Left kidney (tissue), 8 donors: ENCODE measurements at places on chromosomes 5 and 9.

GRCh38 chr9:70551396-70551795 lies 136.9 kb upstream of the KLF9 start:
- DNase-seq = no peak

DNA sequence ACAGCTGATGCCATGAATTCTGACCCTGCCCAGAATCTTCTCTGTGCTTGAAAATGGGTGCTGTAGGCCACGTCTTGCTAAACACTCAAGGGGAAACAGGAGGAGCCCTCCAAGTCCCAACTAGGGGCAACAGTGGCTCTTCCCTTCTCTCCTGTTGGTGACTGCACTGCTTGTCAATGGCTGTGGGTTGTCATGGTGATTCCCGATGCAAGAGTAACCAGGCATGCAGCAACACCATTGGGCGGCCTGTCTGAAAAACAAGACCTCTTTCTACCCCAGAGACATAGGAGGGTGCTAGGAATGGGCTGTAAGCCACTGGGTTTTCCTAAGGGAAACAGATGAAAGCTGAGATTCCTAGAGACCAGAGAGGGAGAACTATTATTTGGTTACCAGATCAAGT lies 201.7 kb upstream of the PANK3 start:
- no peak for DNase-seq

DNA sequence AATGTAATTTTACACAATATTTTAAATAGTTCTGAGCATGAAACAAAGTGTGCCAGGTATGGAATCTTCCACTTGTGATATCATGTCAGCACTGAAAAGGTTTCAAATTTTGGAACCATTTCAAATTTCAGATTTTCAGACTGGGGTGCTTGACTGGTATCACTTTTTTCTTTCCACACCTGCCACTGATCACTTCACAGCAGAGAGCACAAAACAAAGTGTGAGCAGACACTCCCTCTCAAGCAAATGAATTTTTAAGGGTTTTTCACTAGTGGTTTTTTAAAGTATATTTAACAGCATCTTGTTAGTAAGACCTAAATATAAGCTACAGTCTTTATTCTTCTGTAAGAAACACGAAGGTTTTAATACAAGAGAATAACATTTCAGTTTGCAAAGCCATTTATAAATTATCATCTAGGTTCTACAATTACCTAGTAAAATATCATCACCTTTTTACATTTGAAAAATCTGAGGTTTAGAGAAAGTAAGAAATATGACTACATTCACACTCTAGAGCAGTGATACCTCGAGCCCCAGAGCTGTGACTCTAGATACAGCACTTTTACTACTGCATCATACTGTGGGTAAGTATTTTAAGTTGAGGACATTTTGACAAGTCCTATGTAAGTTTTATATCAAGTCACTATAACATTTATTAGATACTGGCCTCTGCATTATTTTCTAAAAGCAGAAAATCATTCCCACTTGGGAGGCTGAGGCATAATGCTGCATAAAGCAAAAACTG lies 14.6 kb downstream of the GOLPH3 start:
- no peak for DNase-seq

DNA sequence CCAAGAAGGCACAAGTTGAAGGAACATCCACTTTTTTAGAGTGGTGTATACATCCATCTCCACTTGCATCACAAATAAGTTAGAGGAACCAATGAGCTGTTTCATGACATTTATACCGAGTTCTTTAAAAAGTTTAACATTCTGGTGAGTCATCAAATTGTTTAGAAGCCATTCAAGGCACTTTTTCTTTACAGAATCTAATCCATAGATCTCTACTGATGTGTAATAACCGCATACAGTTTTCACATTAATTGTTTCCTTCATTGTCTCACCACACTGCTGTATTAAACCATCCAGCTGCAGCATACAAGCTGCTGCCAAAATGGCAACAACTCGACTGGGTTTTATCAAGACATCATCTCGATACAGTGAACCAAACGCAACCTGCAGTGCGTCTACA lies 744 bp downstream of the GMCL2 start:
- no peak for DNase-seq

- DNase-seq = no peak
Measured at GRCh38 chr9:121038804-121039203, 11.3 kb downstream of the C5 start.

DNA sequence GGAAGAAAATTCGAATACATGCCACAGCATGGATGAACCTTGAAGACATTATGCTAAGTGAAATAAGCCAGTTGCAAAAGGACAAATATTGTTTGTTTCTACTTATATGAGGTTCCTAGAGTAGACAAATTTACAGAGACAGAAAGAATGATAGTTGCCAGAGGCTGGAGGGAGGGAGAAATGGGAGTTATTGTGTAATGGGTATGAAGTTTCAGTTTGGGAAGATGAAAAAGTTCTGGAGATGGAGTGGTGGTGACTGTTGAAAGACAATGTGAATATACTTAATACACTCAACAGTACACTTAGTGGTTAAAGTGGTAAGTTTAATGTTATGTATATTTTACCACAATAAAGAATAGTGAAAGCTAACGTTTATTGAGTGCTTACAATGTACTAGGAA lies 99.6 kb upstream of the SLC44A1 start:
- no peak for DNase-seq

GRCh38 chr5:168092209-168093185 lies 198.9 kb upstream of the WWC1 start:
- no peak for DNase-seq

- no peak for DNase-seq
Measured at GRCh38 chr5:10839118-10839517, 78.1 kb upstream of the DAP start.

DNA sequence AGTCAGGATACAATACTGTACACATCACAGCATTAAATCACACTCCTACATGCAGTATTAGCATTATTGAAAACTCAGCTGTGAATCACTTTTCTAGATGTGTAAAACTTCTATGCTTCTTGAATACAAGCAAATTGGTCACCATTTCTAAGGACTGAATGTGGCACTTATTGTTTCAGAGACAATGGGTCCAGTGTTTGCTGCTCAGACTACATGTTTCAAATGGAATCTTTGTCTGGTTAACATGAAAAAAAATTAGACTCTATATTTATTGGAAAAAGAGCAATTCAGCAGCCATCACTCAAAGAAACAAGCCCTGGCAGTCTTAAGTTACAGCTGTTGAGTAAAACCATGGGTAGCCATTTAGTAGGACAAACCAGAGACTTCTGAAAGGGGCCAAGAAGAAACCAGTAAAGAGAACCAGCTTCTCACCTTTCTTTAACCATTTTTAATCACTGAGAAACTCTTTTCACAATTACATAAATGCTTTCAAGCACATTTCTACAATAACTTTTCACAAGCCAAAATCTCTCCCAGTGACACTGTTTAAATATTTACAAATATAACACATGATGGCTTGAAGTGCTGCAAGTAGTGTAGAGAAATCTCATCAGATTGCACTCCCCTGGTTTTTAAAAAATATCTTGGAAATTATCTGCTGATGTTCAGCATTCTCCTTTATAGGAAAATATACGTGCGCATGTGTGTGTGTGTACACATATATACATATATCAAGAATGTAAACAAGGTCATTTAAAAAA lies 35.2 kb downstream of the OR2K2 start:
- no peak for DNase-seq

DNA sequence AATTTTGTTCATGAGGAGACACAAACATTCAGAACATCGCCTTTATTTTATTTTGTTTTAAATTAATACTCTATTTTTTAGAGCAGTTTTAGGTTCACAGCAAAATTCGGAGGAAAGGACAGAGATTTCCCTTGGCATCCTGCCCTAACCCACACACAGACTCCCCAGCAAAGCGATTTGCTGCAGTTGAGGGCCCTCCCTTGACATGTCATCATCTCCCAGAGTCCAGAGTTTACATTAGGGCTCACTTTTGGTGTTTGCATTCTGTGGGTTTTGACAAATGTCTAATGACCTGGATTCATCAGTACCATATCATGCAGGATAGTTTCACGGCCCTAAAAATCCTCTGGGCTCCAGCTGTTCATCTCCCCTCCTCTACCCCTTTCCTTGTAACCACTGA lies 33.6 kb upstream of the COL5A1 start:
- DNase-seq = no peak

GRCh38 chr9:128627127-128627715 lies 29.4 kb downstream of the DYNC2I2 start:
- no peak for DNase-seq

- no peak for DNase-seq
Measured at GRCh38 chr5:11126844-11127243, 365.8 kb upstream of the DAP start.

DNA sequence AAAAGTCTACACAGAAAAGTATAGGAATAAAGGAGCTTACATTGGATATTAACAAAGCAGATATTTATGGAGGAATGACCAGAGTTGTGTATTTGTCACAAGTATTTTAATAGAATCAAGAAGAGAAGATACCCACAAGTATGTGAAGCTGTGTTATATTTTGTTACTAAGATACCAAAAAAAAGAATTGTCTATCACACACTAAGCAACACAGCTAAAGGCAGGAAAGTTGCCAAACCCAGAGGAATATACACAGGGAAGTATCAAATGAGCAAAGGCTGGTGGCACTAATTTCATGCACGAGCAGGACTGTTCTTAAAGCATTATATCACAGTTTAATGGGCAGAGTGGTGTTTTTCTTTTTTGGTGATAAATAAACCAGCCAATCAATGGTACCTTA lies 30.9 kb upstream of the RAI14 start:
- DNase-seq = no peak

DNA sequence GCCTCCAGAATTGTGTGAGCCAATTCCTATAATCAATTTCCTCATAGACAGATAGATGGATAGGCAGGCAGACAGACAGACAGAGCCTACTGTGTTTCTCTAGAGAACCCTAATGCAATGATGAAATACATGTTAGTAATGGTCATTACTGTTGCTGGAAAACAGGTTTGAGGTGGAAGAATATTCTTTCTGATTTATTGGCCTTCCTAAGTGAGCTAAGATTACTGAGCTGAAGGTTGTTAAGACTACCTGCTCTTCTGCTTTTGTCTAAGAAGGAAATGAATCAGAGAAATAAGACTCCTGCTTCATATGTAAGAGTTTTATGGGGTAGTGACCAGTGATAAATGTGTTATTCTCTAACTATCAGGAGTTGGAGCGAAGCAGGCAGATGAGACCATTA lies 219.9 kb downstream of the ELAVL2 start:
- DNase-seq = no peak

DNA sequence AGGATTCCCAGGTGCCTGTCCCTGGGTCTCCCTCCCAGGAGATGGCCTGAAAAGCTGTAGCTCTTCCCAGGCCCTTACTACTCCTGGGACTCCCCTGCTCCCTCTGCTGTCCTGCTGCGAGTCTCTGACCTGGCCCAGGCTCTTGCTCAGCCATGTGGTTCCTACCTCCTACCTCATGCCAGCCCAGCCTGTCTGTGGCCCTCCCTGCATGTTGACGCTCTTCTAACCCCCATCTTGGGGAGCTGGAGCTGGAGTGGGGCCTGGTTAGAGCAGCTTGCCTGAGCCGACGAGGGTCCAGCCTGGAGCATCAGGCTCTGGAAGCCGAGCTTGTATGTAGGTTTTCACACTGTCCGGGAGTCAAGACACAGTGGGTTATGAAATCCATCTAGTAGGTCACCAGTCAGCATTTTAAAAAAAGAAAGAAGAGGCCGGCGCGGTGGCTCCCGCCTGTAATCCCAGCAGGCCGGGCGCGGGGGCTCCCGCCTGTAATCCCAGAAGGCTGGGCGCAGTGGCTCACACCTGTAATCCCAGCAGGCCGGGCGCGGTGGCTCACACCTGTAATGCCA lies 244.4 kb downstream of the FANCC start:
- no peak for DNase-seq

- DNase-seq = no peak
Measured at GRCh38 chr5:177319913-177320588, 8.4 kb upstream of the MXD3 start.

GRCh38 chr9:71937898-71938297 lies 26.5 kb downstream of the C9orf85 start:
- no peak for DNase-seq

- DNase-seq = no peak
Measured at GRCh38 chr5:149572576-149573231, 8.6 kb upstream of the ARHGEF37 start.

GRCh38 chr5:94432499-94432898 lies 185.9 kb downstream of the KIAA0825 start:
- DNase-seq = no peak

DNA sequence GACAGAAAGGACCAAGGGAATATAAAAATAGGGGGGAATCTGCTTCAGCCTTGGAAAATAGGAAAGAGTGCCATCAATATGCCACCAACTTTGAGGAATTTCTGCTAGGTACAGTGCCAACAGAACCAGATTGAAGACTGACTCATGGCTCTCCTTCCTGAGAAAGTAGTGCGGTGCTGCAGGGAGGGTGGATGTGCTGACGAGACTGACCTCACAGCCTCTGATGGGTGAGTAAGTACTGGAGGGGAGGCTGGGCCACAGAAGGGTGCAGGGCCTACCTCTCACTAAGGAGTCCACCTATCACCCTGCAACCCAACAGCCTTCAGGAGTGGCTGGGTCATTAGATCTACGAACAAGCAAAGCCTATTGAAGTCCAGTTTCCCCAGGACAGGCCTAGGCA lies 187.6 kb downstream of the GABBR2 start:
- DNase-seq = no peak

GRCh38 chr5:142184988-142185387 lies 76.4 kb downstream of the NDFIP1 start:
- DNase-seq = no peak

DNA sequence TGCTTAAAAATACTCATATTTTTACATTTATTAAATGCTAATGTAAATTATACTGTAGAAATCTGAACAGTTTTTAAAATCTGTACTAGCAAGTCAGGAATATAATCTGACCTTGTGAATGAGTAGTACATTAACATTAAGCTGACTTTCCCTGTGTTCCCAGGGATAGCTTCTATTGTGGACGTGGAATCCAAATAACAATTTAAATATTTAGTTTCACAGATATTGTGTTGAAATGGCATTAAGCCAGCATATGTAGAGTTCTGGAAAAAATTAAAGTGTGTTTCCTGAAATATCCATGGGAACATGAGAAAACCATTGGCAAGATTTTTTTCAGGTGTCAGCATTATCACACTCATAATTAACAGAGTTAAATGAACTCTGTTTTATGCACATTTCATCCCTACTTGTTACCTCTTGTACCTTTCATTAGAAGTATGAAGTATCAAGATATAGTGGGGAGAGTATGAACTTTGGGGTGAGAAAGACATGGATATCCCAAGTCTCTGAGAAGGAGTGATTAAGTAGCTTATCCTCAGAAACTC lies 5.7 kb downstream of the RABGAP1 start:
- DNase-seq = no peak

GRCh38 chr5:137214446-137215189 lies 284.5 kb downstream of the SPOCK1 start:
- no peak for DNase-seq

GRCh38 chr5:159106193-159106568 lies 6.5 kb upstream of the EBF1 start:
- no peak for DNase-seq

GRCh38 chr5:172412724-172413286 lies 41.5 kb downstream of the SH3PXD2B start:
- DNase-seq = no peak

GRCh38 chr5:65327582-65327981 lies 154.1 kb downstream of the ADAMTS6 start:
- DNase-seq = no peak
